HepG2 (cell line): ENCODE measurements at places on chromosomes 16 and 17.
A peak's percentile ranks its signal among the peaks of the same experiment; 100 is the strongest.

DNA sequence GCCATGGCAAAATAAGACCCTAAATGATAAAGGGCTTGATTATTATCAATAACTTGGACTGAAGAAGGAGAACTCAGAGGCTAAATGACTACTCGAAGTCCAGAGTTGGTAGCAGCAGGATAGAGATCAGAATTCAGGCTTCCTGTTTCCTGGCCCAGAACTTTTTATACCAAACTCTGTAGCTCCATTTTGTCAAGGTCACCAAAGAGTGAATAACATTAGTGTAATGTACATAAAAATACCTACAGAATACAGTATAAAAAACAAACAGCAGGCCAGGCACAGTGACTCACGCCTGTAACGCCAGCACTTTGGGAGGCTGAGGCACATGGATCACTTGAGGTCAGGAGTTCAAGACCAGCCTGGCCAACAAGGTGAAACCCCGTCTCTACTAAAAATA lies 79.0 kb downstream of the ARHGAP17 start:
- no peak for DNase-seq

DNA sequence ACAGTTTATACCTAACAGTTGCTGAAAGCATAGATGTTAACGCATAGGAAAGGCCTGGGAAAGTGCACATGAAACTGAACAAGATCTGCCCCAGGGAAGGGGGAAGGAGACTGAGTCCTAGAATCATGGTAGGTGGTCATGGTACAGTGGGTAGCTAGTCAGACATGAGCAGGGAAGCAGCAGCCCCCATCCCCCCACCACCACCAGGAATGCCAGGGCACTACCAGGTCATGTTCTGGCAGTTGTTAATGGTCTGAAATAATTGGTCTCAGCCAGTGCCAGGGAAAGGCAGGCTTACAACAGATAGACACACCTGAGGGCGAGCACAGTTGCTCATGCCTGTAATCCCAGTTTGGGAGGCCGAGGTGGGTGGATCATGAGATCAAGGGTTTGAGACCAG lies 185.2 kb downstream of the CPPED1 start:
- DNase-seq = no peak

DNA sequence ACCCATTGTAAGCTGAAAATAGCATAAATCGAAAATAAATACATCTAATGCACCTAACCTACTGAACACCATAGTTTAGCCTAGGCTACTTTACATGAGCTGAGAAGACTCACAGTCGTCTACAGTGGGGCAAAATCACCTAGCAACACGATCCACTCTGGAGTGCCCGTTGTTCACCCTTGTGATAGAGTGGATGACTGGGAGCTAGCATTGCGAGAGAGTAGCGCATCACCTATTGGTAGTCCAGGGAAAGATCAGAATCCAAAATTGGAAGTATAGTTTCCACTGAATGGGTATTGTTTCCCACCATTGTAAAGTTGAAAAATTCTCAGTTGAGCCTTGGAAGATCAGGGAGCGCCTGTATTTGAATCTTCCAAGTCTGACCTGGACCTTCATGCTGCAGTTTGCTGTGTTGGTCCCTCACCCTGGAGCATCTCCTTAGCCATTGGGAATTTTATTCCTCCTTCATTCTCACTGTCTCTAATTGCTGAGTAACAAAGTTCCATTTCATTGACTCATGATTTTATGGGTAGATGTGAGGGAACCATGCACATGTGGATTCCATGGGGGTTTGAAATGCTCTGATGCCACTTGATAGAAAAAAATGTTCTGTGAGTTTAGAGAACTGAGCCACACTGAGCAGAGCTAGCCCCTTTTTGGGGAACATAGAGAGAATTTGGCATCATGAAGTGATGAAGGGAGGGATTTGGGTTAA lies 19.6 kb downstream of the AKAP1 start:
- DNase-seq = no peak

GRCh38 chr16:86777381-86777946 lies 199.1 kb downstream of the FOXL1 start:
- no peak for DNase-seq

- DNase-seq = no peak
Observed at GRCh38 chr16:67598527-67598926, 36.2 kb downstream of the CTCF start.

GRCh38 chr17:49748791-49749190 lies 15.1 kb downstream of the FAM117A start:
- no peak for DNase-seq

- DNase-seq = peak; percentile 91
Observed at GRCh38 chr16:3234857-3235561, at the start of gene ZNF200. Gene ZNF200 (minus strand): TSS chr16:3235158. CDS start chr16:3233755, 1,403 bp downstream.

DNA sequence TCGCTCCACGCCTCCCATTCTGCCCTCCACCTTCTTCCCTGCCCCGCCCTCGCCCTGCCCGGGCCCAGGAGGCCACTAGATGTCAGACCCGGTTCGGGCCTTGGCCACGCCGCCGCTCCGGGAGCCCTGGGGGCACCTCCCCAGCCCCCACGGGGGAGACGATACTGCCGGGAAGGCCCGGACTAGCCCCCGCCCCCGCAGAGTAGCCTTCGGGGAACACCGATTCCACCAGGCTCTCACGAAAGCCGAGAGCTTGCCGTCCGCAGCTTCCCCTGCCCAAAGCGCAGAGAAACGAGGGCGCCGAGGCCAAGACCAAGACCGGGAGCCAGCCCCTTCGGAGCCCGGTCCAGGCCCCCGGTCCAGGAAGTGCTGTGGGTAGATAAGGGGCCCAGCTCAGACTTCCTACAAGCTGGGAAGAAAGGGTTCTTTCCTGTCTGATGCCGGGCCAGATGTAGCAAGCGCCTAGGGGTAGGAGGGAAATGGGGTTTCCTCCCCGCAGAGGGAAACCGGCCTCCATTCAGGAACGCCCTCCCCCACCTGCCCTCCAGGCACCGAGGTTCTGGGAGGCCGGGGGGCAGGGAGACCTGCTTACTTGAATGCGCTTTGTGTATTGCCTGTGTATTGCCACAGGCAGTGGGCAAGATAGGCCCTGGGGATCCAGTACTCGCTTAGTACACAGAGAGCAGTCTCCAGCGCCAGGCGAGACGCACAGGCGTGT lies 806 bp upstream of the CYB561 start:
- no peak for DNase-seq

- DNase-seq = no peak
Observed at GRCh38 chr17:51650772-51651171, 390.4 kb downstream of the UTP18 start.

DNA sequence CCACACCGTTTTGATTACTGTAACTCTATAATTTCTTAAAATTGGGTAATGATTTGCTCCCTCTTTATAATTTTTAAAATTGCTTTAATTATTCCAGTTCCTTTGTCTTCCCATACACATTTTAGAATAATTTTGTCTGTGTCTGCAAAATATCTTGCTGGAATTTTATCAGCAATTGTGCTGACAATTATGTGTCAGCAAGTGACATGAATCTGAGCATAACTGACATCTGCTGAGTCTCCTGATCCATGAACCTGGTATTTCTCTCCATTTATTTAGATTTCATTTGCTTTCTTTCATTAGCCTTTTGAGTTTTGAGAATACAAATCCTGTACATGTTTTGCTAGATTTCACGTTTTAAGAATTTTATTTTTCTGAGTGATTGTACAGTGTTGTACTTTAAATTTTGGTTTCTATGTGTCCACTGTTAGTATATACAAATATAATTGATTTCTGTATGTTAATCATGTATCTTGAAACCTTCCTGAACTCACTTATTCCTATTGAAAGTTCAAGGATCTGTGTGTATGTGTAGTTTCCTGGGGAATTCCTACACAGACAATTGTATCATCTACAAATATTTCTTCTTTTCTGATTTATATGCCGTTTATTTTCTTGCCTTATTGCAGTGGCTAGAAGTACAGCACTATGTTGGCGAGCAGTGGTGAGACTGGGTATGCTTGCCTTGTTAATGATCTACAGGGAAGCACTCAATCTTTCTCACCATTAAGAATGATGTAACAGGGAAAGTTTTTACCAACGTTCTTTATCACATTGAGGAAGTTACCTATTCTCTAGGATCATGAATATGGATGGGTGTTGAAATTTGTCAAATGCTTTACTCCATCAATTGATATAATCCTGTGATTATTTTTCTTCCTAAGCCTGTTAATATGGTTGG lies 45.2 kb downstream of the N4BP1 start:
- no peak for DNase-seq

GRCh38 chr16:48334325-48334724 lies 50.9 kb downstream of the SIAH1 start:
- no peak for DNase-seq
